ENCODE measurements at places on chromosomes 12 and 14.

DNA sequence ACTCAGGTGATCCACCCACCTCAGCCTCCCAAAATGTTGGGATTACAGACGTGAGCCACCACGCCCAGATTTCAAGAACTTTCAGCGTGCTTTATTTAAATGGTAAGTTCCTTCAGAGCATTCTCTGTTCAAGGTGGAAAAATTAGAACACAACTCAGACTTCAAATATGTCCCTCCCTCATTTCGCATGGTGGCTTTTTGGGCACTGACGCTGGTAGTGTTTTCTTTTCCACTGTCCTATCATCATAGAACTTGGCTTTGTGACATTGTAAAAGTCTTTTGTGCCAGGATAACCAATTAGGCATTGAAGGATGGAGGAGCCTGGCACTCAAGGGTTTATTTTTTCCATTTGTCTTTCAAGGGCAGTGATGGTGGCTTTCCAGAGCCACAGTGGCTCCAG, 190.8 kb downstream of the NUAK1 start:
- DNase-seq, result no peak

DNA sequence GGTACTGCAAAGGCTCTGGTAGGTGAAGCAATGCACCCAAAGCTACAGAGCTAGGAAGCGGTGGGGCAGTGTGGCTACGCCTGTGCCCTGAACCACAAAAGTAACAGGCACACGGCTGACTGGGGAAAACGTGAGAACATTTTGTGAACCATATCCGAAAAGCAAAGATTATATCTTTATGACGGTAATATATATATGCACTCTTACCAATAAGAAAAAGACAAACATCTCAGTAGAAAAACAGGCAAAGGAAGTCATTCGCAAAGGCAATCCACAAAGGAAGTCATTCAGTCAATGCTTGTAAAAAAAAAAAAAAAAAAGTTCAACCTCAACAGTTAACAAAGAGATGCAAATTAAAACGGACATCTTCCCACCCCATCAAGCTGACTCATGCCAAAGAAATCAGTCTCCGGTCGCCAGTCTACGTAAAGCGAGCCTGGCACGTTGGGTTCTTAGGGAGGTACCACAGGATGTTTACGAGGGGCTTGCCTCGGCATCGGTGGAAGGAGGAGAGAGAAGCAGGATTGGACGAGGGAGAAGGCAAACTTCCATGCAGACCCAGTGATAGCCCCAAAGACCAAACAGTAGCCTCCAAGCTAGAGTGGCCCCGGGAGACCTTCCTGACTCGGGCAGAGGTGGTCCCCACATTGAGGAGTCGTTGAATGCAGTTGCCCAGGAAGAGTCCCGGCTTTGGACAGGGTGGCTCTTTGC, 39.4 kb upstream of the PPP2R5C start:
- DNase-seq, result no peak

DNA sequence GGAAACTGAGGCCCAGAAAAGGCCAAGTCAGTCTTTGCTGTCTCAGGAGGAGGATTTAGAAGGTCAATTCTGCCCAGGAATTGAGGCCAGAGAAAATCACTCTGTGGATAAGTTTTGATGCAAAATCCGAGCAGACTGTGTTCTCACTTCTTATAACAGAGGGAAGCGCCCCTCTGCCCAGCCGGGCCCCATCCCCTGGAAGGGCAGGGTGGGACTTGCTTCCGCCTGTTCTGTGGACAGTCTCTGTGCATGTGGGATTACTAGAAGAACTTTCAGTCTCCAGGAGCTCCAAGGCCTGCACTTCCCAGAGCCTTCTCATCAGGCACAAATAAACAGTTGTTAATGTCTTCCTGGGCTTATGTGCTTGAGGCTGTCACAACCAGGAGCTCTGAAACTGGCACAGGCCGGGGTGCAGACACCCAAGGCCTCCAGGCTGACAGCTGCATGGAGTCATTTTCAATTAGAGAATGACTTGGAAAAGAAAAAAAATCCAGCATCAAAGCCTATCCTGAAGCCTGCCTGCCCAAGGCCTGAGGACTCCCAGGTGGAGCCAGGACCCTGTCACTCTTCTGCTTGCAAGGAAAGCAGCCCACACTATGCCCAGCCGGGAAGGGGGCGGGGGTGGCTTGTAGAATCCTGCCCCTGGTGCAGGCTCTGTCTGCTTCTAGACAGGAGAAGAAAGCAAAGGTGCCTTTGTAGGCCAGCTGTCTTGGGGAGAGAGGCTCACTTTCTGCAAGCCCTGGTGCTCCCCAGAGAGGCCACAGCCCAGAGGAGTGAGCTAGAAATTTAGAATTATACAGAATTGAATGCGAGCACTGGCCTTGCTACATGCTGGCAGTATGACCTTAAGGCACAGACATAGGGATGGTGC, 84.7 kb downstream of the NTF3 start:
- no peak for DNase-seq

DNA sequence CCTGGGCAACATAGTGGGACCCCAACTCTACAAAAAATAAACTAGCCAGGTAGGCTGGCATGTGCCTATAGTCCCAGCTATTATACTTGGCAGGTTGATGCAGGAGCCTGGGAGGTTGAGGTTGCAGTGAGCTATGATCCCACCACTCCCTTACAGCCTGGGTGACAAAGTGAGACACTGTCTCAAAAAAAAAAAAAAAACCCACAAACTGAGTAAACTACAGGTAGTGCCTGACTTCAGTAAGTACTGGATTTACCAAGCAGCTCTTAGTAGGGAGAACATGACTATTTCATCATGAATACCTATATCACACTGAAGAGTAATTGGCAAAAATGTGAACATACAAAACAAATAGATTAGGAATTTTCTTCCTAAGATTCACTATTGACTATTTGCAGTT, 32.4 kb upstream of the AP4S1 start:
- DNase-seq, result no peak

- no peak for DNase-seq
Observed at GRCh38 chr12:54286042-54287030, 5.8 kb downstream of the HNRNPA1 start.

GRCh38 chr14:100018482-100018881, 46.7 kb upstream of the EVL start:
- DNase-seq, result no peak

DNA sequence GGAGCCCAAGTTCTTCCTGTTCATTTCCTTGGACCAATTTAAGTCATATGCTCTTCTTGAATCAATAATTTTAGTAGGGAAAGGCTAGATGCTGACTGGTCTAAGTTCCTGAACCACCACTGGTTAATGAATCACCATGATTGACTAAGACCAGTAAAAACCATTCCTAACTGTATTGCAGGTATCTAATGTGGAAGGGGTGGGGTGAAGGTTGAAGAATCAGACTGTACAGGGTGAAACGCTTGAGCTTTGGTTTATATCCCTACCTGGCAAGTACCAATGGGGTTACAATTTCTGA, 100.1 kb downstream of the DYRK2 start:
- DNase-seq, result no peak

DNA sequence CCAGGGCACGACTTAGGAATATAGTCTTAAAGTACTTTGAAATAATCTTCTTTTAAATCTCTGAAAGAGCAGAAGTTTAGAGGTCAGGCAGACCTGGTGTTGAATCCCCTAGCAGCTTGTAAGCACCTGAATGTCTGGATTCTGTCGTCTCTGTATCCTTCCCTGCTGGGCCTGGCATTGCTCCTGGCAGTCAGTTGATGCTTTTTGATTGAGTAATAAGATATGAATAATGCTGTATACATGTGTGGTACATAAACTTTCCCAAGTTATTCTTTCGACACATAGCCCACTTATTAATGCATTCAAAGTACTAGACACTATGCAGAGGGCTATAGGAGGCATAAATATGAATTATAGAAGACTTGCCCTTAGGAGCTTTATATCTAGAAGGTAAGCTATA, 31.4 kb downstream of the EVL start:
- no peak for DNase-seq

DNA sequence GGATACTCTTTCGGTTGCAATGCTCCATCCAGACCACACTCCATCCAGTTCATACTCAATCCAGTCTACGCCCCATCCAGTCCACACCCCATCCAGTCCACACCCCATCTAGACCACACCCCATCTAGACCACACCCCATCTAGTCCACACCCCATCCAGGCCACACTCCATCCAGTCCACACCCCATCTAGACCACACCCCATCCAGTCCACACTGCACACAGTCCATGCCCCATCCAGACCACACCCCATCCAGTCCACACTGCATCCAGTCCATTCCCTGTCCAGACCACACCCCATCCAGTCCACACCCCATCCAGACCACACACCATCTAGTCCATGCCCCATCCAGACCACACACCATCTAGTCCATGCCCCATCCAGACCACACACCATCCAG, 116.0 kb upstream of the RTL1 start:
- DNase-seq, result no peak

- DNase-seq, result no peak
Observed at GRCh38 chr12:116302166-116303058, 24.9 kb upstream of the MED13L start.

GRCh38 chr14:96112032-96112431, 72.9 kb downstream of the C14orf132 start:
- DNase-seq, result no peak

DNA sequence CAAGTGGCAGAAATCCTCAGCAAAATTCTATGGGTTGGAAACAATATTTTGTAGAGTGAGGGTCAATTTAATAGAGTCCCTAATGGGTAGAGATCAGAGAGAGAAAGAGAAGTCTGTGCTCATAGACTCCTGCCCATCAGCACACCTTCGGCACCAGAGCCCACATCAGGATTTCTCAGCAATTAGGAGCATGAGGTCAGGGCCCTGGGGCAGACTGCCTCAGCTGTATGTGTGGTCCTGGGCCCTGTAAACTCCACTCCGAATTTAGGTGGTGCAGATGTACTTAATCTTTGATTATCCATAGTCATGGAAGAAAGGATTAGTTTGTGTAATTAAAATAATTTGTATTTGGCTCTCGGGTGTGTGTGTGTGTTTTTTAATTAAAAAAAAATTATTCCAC, 372.6 kb downstream of the AEBP2 start:
- no peak for DNase-seq

DNA sequence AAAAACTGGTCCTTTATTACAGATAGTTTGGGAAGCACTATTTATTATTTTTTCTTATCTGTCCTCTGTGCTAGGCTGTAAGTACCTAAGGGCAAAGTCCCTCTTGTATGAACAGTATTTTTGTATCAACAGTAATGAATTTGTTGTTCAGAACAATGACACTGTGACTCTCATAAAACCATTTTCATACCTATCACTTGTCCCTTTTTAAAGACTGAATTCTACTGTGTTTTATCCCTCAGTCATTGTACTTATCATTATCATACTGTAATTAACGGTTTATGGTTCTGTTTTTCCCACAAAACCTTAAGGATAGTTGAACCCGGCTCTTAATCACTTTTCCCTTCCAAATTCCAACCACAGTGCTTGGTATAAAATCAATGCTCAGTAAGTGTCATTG, 69.4 kb downstream of the SRGAP1 start:
- DNase-seq, result no peak

- no peak for DNase-seq
Observed at GRCh38 chr12:69046363-69046762, 113.4 kb upstream of the CPM start.

GRCh38 chr12:49403971-49404450, 36.7 kb downstream of the SPATS2 start:
- no peak for DNase-seq

DNA sequence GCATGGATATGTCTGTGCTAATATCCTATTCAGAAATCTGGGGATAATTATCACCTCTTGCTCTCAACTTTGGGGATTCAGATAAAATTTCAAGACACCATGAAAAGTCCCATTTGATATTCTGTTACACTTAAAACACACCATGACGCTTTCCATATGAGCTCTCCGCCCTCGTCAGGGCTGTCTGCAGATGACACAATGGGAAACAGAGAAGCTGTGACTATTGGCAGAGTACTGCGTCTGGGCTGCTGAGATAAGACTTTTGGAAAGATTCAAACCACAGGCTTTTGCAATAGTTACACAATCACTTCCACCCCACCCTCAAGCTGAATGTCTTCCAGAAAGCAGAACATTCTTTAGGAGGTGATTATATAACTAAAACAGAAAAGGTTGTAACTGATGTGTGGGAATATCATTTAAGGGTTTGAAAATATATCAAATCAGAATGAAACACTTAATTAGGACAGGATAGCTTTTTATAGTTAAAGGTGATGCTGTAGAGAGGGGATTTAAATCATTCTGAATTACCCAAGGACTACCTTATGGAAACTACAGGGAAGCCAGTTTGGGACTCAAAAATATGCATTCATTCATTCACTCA, 75.3 kb upstream of the TMPO start:
- no peak for DNase-seq

DNA sequence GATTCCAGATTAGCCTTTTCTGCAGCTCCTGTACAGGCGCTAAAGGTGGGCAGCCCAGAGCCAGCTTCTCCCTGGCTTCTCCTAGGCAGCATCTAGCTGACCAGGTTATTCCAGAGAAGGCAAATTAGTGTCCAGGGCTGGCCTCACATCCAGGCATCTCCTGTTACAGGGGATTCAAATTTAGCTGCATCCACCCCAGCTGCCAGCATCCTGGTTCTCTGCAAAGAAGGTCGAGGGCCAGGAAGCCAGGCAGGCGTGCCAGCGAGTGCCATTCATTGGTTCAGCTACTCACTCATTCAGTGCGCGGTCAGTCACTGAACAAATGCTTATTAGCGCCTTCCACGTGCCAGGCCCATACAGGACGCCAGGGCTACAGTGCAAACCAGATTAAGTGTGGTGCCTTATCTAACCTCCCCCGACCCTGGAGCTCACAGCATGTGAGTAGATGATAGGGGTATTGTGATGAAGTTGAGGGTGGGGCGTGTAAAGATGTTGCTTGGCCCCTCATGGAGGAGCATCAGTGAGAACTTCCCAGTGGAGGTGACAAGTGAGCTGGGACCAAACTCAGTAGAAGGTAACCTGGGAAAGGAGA, 15.7 kb upstream of the FAM222A start:
- no peak for DNase-seq

GRCh38 chr12:126784328-126784921, 1482.5 kb upstream of the TMEM132C start:
- no peak for DNase-seq

- DNase-seq, result no peak
Observed at GRCh38 chr14:103016071-103016470, 41.3 kb downstream of the CDC42BPB start.

DNA sequence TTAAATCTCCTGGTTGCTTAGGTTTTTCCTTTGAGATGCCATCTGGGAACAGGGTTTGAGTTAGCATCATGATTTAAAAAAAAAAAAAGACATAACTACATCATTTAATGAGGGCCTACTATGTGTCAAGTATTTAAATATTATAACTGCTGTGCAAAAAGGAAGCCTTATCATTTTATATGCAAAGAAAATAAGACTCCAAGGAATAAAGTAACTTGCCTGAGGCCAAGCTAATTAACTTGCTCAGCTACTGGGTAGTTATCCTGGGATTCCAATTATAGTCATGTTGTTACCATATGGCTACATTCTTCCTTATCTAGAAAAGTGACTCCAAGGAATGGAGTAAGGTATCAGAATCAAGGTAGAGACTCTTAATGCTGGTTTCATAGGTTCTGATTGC, 123.5 kb downstream of the SLC41A2 start:
- no peak for DNase-seq

- no peak for DNase-seq
Observed at GRCh38 chr14:73718418-73719251, 4.5 kb upstream of the PNMA1 start.

Data from NCI-H187 (cell line).